ENCODE measurements at places on chromosomes 2 and 18.

- DNase-seq = no peak
Measured at GRCh38 chr2:156319811-156320485, 12.6 kb downstream of the NR4A2 start.

GRCh38 chr2:151292141-151292540 lies 2.7 kb upstream of the NMI start:
- DNase-seq = no peak

- no peak for DNase-seq
Measured at GRCh38 chr18:76525911-76526310, 30.9 kb upstream of the ZNF516 start.

- DNase-seq = no peak
Measured at GRCh38 chr2:73588177-73588576, 54.0 kb downstream of the NAT8 start.

GRCh38 chr2:215466097-215466909 lies 30.4 kb upstream of the FN1 start:
- DNase-seq = no peak

- DNase-seq = no peak
Measured at GRCh38 chr2:195612611-195613495, 44.2 kb upstream of the SLC39A10 start.

- no peak for DNase-seq
Measured at GRCh38 chr2:8987410-8987809, 16.1 kb downstream of the MBOAT2 start.

- peak; percentile 82 for DNase-seq
Measured at GRCh38 chr2:98656800-98657199, 48.4 kb downstream of the UNC50 start.

GRCh38 chr2:140422759-140423158 lies 1642.6 kb upstream of the NXPH2 start:
- no peak for DNase-seq

- DNase-seq = no peak
Measured at GRCh38 chr2:205675861-205676516, 6.3 kb upstream of the NRP2 start.

GRCh38 chr2:203861197-203861596 lies 6.4 kb upstream of the CTLA4 start:
- DNase-seq = no peak

GRCh38 chr18:75170022-75170789 lies 38.7 kb downstream of the PTGR3 start:
- DNase-seq = no peak

GRCh38 chr2:71776227-71776626 lies 322.9 kb downstream of the DYSF start:
- DNase-seq = no peak

DNA sequence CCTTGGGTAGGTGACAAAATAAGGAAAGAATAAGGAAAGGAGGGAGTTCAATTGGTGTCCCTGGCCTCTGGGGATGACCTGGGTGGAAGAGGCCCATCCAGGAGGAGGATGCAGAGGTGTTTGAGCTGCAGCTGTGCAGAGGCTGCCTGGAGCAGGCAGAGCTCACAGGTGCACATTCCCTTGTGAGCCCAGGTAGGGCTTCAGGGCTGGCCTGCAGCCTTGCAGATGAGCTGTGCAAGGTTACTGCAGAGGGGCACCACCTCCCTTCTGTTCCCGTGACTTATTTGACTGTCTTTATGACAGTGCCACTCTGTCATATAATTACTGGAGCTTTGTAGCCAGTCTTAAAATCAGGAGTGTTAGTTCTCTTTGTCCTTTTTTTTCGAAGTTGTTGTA lies 263.2 kb upstream of the HS6ST1 start:
- no peak for DNase-seq

GRCh38 chr2:105595536-105595935 lies 149.2 kb upstream of the NCK2 start:
- no peak for DNase-seq

DNA sequence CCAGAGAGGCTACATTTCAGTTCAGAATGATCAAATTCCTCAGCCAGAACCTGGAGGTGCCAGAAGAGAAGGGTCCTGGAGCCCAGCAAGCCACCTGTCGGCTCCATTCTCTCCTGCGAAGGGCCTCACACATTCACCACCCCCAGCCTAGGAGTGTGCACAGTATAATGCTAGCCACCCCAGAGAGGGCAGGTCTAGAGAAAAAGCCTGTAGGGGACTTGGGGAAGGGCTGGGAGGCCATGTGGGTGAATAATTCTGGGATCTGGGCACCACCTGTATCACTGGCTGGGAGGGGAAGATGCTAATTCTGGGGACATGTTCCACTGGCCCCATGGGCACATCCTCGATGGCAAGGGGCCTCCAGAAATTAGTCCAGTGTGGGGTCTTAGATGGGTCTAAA lies 127.6 kb upstream of the HNMT start:
- DNase-seq = no peak

- no peak for DNase-seq
Measured at GRCh38 chr18:43627848-43628530, 350.7 kb upstream of the SYT4 start.

DNA sequence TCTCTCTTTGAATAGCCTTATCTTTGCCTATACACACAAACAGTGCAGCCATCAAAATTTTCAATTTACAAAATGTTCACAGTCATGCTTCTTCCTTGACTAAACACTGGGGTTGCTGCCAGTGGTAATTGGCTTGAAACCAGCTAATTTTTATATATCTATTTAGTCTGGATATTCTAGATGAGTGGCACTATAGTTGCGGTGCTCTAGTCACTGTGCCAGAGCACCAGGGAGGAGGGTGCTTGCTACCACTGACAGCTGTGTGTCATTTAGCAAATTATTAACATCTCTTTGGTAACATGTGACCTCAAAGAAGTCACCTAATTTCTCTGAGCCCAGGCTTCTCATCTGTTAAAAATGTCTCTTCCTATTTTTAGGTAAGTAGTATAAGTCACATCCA lies 130.4 kb downstream of the MEIS1 start:
- DNase-seq = no peak

DNA sequence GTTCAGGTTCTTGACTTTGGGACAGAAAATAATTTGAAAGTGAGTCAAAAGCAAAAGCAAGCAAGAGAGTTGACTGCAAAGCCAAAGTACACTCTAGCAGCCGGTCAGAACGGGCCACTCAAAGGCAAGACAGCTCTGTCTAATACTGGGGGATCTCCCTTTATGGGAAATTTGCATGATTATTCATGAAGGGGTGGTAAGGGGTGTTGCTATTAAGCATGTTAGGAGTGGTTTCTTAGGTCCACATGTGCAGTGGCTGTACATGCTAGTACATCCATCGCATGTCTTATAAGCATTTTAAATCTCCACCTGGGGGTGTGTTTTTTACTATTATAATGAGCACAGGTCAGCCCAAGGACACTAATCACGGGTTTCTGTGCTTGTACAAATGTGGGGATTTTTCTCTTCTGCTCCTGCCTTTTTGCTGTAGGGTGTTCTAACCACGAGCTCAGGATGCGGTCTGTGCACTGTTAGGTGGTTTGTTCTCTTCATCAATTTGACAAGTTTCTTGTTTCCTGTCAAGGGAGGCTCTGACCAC lies 60.2 kb upstream of the SPP2 start:
- DNase-seq = no peak

DNA sequence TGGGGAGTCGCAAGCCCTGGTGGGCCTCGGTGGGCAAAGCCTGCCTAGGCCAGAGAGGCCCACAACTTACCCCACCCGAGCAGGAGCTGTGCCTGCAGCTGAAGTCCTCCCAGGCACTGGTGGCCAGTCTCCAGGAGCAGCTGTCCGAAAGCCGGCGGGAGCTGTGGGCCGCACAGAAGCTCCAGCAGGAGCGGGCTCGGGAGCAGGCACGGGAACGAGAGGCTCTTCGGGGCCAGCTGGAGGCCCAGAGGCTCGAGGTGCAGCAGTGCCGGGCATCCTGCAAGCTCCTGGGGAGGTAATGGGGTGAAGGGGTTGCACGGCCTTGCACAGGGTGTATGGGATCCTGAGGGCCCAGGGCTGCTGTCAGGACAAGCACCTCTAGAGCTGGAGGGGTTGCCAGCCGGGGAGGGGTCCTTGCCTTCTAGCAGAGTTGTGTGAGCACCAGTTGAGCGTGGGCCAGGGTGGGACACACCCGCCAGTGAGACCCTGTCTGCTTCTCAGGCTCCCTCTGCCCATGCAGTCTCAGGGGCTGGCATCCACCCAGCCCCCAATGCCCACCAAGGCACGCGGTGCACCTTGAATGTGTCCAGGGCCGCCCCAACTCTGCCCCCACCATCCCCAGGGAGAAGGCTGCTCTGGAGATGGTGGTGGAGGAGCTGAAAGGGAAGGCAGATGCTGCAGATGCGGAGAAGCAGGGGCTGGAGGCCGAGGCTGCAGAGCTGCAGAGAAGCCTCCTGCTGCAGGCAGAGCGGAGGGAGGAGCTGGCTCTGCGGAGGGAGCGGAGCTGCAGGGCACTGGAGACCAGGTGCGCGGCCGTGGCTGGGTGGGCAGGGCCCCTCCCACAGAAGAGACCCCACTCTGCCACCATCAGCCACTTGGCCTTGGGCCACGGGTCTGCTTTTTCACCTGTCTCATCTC lies 27.2 kb downstream of the CROCC2 start:
- no peak for DNase-seq

- DNase-seq = peak; percentile 16
Measured at GRCh38 chr18:50853863-50854271, 25.1 kb upstream of the ME2 start.

GRCh38 chr2:204645018-204645773 lies 99.9 kb downstream of the PARD3B start:
- DNase-seq = no peak

GRCh38 chr18:41985914-41986313 lies 30.9 kb downstream of the PIK3C3 start:
- DNase-seq = no peak

DNA sequence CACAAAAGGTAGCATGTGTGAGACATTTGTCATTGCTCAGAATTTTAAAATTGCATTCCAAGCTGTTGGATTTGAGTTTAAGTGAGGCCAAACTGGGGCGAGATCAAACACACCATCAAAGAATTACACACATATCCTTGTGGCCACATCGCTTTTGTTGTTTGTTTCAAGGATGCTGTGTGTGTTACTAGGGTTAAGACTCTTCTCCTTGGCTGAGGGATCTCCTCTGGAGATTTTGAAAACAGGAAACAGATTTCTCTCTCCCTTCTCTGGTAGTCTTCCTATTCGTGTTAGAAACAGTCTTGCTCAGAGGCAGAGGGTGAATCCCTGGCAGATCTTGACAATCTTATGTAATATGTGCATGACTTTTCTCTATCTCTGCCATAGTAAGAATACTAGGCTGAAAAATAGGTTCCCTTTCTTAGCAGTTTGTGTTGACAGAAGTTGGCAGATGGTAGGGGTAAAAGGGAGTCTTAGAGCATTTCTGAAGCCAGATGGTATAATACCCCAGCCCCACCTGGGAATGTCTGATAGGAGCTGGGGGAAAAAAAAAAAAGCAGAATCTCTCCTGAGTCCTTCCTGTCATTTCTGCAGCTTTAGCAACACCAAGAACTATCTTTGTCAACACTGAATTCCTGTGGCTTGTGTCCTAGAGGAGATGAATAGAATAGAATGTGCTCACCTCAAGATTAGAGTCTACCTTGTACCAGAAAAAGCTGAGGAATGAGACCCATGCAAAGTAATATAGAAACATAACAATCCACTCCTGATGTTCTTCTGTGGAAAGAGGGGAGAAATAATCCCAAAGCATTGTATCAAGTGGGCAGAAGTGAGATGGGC lies 101.8 kb downstream of the XRCC5 start:
- no peak for DNase-seq

GRCh38 chr2:7324706-7325105 lies 407.5 kb downstream of the RNF144A start:
- DNase-seq = no peak

GRCh38 chr18:21820033-21820810 lies 79.6 kb downstream of the MIB1 start:
- DNase-seq = no peak

- no peak for DNase-seq
Measured at GRCh38 chr2:145402706-145403277, 882.9 kb upstream of the ZEB2 start.

- DNase-seq = no peak
Measured at GRCh38 chr2:181772777-181773176, 92.5 kb upstream of the NEUROD1 start.

- no peak for DNase-seq
Measured at GRCh38 chr2:119076713-119077112, 81.8 kb downstream of the C1QL2 start.

DNA sequence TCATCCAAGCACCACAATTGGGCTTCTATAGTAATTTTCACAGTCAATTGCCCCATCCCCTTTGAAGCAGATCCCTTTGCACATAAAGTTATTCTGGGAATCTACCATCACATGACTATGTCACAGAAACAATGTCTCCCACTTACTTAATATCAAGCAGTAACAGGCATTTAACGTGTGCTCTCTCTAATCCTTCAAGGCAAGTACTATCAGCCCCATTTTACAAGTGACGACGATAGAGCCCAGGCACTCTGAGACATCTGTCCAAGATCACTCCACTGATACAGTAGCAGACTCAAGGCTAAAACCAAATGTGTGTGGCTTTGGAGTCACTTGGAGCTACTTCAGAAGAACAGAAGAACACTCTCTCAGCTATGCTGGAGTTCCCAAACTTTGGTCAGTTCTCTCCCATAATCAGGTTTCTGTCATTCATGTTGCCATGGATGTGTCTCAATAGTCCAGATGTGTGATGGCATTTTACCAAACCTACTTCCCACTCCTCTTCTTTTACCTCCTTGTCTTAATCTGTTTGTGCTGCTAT lies 39.7 kb downstream of the PID1 start:
- DNase-seq = no peak
